ENCODE measurements at places on chromosomes 12 and 14.

- no peak for DNase-seq
Measured at GRCh38 chr14:100871234-100872186, 32.0 kb downstream of the RTL1 start.

GRCh38 chr14:36485773-36486172 lies 34.3 kb downstream of the NKX2-1 start:
- no peak for DNase-seq

DNA sequence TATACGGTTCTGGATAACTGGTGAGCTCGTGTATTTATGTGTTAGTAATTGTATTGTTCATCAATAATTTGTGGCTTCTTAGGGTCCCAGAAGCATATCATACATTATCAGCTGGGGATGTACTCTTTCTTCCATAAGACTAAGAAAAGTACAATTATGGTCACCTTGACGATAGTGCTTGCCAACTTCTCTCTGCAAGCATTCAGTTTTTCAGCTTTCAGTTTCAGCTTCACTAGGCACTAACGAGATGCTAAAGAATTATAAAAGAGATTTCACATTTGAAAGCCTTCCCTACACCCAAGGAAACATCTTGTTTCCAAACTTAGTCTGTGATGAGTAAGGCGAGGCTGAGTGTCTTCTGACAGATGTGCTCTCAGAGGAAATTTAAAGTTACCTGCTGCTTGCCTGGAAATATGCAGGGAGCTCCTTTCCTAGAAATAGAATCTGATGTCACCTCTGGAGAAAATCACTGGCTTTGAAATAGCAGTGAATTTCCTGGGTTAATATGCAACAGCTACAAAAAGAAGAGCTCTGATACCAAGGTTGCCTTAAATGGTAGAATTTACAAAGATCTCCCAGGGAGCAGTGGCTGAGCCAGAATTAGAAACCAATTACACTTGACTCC lies 1419.9 kb upstream of the TMEM132C start:
- DNase-seq, result no peak

DNA sequence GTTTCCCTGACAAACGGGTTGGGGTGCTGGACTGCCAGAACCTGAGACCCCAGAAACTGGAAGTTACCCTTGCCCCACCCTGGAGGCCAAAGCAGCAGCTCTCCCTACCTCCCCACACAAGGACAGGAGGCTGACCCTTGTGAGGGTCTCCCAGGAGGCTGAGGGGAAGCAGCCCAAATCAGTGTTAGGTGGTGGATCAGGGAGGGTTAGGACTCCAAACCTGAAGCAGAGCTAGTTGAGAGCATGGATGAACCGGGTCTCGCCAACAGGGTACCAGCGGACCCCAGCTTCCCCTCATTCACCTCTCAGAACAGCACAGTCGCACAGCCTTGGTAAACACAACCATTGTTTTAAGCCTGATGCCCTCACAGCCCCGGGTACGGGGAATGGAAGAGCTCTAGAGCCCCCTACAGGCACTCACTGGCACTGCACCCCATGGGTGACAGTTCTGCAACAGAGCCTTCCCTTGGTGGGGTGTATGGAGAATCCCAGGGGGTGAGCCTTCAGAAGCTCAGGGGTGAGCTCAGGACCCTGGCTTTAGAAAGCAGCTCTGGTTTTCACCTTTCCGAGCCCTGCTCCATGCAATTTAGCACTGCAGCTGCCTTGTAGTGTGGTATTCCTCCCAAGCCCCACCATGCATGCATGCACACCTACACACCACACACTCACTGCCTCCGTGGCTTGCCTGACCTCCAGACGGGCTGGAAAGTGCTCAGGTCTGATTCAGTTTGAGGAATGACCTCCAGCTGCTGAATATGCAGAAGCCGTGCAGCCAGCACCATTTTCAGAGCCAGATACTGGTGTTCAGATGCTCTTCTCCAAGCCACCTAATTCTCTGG lies 11.2 kb downstream of the ESRRB start:
- DNase-seq, result peak; percentile 90

DNA sequence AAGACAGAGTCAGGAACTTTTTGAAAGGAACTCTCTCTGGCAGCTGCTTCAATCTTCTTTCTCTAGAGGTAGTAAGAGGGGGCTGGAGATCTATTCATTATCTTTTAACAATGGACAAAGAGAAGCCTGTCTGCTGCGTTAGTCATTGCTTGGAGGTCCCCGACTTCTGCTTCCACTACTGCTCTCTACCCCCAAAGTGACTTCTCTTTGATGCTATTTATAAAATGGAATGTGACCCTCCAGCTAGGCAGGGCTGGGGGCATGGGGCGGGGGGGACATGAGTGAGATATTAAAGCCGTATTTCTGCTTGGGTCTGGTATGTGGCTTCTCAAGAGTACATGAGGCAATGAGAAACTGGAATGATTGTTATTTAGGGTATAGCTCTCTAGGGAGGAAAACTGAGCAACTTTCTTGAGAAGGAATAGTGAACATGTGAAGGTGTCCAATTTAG lies 41.4 kb upstream of the NUDT4 start:
- DNase-seq, result no peak

DNA sequence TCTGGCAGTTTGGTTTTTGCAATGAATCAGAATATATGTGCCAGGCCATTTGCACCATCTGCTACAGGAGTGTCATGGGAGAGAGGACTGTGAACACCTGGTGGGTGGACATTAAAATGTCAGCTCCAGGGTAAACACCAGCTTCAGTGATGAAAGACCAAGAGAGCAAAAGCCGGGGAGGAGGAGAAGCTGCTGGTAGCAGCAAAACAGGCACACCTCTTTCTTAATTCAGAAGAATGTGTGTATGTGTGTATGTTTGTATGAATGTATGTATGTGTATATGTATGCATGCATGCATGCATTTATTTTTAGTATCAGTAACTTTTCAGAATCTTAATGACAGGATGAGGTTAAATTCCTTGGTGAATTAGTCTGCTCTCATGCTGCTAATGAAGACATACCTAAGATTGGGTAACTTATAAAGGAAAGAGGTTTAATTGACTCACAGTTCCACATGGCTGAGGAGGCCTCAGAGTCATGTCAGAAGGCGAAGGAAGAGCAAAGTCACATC lies 357.4 kb upstream of the PRICKLE1 start:
- DNase-seq, result no peak

DNA sequence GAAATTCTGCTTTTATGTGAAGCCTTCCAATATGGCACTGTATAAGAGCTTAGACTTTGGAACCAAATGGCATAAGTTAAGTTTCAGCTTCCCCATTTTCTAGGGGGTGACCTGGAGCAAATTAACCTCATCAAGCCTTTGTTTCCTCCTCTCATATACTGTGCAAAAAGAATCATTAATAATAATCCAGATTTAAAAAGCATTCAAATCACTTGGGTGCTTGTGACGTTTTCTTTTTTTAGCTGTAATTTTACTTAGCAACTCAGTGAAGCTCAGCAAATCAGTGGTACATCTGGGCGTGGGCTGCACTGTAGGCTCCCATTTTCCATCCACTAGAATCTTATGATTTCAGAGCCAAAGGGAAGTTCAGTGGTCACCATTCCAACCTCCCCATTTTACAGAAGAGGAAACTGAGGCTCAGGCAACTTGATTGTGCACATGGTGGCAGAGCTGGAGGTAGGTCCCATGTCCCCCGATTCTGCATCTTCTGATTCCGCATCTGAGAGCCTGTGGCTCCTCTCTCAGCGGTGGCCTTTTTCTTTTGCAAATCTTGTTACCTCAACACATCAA lies 131.2 kb downstream of the SNAPC1 start:
- DNase-seq, result no peak

DNA sequence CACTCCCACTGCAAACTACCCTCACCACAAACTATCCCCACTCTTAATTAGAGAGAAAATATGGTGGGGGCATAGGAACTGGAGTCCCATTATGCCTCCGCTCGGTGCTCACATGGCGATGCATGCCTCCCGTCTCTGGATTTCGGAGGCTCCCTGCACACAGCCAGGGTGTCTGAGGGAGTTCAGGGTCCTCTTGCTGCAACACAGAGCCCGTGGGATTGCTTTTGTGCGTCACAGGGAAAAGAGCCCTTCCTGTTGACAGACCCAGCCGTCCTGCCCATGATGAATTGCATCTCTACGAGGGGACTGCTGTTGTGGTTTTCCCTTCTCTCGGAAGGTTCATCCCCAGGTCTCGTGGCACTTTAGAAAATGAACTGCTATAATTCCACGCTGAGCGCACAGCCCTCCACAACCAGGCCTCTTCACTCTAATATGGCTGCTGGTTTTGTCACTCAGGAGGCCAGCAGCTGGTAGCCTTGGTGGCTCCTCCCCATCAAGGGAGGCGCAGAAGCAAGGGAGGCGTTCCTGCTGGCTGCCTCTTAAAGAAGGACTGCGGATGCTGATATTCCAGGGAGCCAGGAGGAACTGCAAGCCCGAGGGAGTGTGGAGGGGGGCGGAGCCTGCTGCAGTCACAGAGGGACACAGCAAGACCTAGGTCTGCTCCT lies 158.0 kb downstream of the KCNA5 start:
- DNase-seq, result no peak

DNA sequence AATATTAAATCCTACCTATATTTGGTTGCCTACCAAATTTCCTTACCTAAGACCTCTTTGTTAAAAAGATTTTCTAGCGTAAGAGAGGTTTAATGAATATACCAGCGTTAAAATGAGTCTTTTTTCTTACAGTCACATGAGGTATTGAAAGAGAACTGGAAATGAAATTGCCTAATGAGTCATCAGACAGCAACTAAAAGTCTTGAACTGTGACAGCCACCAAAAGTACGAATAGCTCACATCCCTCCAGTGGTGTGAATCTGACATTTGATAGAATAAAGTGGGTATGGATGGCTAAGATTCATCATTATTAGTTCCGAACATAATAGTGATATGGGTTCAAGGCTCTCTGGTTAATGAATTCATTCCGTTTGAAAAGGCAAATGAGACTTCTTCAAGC lies 1297.3 kb downstream of the AACS start:
- no peak for DNase-seq

DNA sequence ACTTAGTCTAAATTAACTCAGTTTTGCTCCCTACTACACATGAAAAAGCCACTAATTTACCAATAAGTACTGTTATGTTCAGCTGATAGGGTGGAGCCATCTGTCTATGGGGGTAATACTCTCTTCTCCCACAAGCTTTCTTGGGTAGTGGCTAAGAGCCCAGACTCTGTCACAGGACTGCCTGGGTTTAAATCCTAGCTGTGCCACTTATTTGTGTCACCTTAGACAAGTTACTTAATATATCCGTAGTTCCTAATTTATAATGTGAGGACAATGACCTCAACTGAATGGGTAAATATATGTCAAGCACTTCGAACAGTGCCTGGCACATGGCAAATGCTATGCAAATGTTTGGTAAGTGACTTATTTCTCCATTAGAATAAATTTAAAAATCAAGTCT lies 185.6 kb downstream of the DACT1 start:
- no peak for DNase-seq

- DNase-seq, result no peak
Measured at GRCh38 chr12:94033101-94033500, 115.3 kb upstream of the PLXNC1 start.

- DNase-seq, result no peak
Measured at GRCh38 chr14:61573748-61574513, 121.4 kb upstream of the HIF1A start.

DNA sequence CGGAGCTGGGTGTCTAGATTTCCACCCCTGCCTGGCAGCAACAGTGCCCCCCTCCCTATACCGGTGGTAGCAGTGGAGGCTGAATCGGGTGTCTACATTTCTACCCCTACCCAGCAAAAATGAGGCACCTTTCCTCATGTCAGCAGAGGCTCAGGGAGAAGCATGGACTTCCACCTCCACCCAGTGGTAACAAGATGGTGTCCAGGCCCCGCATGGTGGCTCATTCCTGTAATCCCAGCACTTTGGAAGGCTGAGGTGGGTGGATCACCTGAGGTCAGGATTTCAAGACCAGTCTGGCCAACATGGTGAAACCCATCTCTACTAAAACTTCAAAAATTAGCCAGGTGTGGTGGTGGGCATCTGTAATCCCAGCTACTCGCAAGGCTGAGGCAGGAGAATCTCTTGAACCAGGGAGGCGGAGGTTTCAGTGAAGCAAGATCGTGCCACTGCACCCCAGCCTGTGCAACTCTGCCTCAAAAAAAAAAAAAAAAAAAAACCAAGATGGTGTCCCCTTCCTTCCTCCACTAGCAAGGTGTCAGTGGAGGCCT lies 35.5 kb upstream of the OR5AU1 start:
- DNase-seq, result no peak

GRCh38 chr14:68628605-68629310 lies 164.1 kb downstream of the ZFP36L1 start:
- DNase-seq, result peak; percentile 64

- DNase-seq, result no peak
Measured at GRCh38 chr14:23128969-23129758, 10.1 kb upstream of the CEBPE start.

- DNase-seq, result no peak
Measured at GRCh38 chr14:58662759-58663158, 25.0 kb downstream of the DACT1 start.

DNA sequence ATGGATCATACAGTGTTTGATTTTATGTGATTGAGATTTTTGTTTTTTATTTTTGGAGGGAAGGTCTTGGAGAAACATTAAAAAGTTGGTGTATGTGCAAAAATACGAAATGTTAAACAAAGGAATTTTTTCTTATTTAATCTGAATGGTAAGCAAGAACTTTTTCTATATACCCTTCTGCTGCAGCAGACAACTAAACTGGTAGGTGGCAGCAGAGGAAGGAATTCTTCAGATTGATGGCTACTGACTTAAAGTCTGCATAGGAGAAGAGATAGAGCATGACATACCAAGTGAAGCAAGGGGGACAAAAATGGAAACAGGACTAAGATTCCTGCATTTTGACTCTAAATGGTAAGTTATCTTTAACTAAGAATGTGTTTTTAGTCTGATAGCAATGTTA lies 42.0 kb upstream of the A2ML1 start:
- DNase-seq, result no peak

DNA sequence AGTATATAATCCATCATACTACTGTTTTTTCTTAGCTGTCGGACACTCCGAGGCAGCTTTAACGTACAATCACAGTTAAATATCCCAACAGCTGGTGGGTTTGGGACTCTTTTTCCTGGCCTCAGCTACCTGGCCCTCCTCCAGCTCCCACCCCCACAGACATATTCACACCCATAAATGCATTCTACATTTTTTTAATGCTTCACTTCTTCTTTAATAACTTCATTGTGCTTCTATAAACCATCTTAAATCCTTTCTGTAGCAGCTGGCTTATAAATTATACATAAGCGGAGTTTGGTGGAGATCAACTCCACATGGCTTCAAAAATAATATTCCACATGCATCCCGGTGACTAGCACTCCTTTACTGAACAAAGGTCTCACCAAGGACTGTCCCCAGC lies 33.3 kb downstream of the TDG start:
- no peak for DNase-seq

DNA sequence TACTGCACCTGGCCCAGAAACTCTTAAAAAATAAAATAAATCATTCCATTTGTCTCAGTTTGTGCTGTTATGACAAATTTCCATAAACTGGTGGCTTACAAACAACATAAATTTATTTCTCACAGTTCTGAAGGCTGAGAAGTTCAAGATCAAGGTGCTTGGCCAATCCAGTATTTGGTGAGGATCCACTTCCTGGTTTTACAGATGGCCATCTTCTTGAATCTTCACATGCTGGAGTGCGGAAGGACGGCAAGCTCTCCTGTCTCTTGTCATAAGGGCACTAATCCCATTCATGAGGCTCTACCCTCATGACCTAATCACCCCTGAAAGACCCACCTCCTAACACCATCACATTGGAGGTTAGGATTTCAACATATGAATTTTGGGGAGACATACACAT lies 29.9 kb upstream of the MYBPC1 start:
- no peak for DNase-seq

All from activated CD8-positive, alpha-beta memory T cell treated with anti-CD3 and anti-CD28 coated beads, Interleukin-2, amount 50 U/mL, for 48 hours (primary cell).